ENCODE measurements at places on chromosomes 12 and 14.

DNA sequence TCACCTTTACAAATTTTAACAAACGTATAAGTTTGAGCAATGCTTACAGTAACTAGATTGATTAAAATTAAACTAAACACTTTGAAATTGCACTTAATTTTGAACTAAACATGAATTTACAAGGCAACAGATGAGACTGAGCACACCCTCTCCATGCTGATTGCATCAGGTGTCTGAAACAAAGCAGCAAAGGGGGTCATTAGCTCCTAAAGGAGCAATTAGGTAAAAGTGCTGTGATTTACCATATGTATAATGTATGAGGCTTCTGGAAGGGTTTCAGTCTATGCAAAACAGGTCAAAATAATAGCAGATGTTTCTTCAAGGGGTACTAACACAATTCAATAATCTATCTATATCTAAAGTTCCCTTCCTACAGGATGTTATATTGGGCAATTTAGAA is 98.8 kb upstream of the LMNTD1 start:
- DNase-seq: no peak

DNA sequence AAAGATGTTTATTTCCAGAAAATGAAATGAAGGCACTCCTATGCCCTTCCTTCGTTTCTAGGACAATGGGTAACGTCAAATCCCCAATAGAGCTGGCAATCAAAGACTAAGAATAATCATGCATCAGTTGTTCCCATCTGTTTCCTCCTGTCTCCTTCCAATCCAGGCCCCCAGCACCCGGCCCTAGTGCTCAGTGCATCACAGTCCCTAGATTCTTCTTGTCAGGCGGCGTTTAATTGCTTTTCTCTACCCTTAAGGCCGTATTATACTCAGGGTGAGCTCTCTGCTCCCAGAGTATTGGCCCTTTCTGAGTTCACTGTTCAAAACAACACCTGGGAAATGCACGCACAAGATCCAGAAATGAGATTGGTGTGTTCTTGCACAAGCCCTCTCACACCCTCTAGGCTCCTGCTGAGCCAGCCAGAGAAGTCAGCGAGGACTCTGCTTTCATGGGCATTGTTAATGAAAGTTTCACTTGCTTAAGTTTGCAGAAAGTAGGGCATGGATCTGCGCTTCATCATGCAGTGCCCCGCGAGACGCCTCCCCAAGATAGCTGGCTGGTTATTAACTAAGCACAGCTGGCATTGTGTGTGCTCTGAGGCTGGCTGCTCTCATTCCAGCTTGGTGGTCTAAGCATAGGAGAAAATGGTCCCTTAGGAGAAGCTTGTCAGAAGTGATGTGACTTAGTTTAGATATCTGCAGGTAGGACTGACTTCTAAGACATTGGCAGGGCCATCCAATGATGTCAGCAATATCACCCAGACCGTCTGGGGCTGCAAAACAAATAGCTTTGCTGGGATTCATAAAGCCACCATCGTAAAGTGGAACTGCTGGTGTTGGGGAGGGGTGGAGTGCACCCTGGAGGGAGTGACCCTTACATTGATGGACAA is 28.7 kb downstream of the CRACR2A start:
- DNase-seq: no peak

DNA sequence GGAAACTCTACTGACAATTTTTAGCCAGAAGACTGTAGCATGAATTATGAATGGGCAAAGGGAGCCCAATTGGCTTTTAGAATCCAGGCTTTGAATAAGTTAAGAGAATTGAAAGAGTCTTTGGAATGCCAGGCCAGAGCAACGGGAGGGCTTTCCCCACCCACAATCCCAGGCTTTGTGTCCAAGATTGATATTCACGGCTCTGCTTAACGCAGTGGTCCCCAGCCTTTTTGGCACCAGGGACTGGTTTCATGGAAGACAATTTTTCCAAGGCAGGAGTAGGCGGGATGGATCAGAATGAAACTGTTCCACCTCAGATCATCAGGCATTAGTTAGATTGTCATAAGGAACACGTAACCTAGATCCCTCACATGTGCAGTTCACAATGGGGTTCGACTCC is 79.6 kb downstream of the EPS8 start:
- no peak for DNase-seq

DNA sequence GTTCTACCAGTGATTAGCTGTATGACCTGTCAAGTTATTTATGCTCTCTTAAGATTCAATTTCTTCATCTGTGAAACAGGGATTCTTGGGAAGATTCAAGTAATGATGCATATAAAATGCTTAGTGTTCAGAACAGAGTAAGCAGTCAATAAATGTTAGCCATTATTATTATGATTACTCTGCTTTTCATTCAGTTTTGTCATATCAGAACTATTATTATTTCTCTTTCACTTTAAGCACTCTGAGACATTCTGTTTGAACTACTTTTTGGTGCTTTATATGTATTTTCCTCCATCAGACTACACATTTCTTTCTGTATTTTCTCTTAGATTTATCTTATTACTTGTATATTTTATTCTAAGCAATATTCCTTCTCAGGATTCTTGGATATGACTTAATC is 81.2 kb downstream of the CFAP54 start:
- no peak for DNase-seq

GRCh38 chr12:130849561-130850417 is 10.7 kb upstream of the STX2 start:
- DNase-seq: peak; percentile 92

DNA sequence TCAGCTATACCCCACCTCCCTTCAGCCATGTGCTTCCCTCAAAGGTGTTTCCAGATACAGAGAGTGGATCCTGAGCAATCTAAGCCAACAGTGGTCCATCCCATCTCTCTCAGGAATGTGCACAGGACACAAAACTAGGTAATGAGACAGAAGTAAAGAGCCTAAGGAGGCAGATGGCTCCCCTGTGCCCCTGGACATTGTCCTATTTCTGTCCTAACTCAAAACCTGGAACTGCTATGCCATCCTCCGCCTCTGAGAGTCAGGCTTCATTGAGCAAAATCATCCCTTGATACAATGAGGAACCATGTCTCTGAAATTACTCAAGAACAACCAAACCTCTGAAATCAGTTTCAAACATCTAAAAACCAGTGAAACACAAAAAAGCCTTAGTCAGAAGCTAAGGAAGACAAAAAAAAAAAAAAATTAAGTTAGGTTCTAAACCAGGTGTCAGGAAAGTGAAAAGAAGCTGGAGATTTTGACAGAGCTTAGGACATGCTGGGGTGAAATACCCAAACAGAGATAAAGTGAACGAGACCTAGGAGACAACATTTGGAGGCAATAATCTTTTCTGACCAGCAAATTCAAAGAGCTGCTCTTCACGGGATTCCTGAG is 200.3 kb upstream of the PLEKHG7 start:
- DNase-seq: no peak

GRCh38 chr12:3132636-3133404 is 55.6 kb downstream of the TSPAN9 start:
- no peak for DNase-seq

- DNase-seq: no peak
Measured at GRCh38 chr12:104746467-104747088, 211.5 kb downstream of the SLC41A2 start.

- no peak for DNase-seq
Measured at GRCh38 chr14:39417014-39417413, 15.2 kb downstream of the FBXO33 start.

- no peak for DNase-seq
Measured at GRCh38 chr14:67952786-67953185, 133.2 kb downstream of the RAD51B start.

- DNase-seq: no peak
Measured at GRCh38 chr12:113297214-113297587, 37.7 kb downstream of the SLC8B1 start.

DNA sequence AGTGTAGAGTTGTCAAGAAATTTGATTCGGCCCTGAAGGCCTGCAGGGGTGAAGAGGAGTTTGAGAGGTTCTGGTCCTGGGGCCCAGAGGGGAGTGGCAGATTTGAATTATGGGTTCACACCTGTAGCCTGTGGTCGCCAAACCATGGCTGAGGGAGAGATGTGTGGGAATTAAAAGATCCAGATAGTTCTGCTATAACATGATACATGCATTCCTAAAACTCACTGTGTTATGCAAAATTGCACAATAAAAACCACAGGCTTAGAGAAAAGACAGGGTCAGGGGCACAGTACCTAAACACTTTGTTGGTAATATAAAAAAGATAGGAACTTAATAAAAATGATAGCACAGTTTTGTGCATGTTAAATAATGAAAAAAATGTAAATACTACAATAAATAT is 106.2 kb downstream of the TMEM30B start:
- DNase-seq: no peak

DNA sequence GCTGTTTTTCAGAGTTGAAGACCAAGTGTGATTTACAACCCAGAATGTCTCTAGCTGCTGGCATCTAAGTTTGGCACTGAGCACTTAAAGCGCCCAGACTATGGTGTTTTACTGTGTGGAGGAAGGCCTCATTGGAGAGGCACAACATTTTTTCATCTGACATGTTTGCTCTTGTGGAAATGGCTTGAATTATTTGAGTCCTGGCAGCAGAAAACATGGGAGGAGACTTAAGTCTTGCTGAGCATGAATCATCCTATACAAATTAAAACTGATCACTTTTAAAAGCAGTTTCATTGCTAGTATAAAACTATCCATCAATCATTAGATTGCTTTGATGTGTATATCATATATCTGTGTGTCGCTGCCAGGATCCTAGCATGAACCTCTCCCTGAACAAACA is 85.9 kb upstream of the REP15 start:
- DNase-seq: no peak

DNA sequence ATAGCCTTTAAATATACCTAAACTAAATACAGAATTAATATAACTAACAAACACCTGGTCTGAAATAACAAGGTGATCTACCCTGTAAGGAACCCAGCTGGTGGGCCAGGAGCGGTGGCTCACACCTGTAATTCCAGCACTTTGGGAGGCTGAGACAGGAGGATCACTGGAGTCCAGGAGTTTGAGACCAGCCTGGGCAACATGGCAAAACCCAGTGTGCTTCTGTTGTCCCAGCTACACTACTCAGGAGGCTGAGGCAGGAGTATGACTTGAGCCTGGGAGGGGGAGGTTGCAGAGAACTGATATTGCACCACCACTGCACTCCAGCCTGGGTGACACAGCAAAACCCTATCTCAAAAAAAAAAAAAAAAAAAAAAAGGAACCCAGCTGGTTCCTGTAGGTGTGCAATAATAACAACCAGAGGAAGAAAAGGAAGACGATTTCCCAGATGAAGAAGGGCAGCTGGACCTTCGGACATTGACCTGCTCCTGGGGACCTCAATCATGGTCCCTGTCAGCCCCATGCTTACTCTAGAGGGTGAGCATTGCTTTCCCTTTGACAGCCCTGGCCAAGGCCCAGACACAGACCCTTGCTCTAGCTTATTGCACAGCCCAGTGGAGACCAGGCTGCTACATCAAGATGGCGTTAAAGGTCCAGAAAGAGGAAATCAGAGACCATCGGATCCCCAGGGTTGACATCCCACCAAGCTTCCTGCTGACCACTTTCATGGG is 5.4 kb downstream of the FOS start:
- no peak for DNase-seq

DNA sequence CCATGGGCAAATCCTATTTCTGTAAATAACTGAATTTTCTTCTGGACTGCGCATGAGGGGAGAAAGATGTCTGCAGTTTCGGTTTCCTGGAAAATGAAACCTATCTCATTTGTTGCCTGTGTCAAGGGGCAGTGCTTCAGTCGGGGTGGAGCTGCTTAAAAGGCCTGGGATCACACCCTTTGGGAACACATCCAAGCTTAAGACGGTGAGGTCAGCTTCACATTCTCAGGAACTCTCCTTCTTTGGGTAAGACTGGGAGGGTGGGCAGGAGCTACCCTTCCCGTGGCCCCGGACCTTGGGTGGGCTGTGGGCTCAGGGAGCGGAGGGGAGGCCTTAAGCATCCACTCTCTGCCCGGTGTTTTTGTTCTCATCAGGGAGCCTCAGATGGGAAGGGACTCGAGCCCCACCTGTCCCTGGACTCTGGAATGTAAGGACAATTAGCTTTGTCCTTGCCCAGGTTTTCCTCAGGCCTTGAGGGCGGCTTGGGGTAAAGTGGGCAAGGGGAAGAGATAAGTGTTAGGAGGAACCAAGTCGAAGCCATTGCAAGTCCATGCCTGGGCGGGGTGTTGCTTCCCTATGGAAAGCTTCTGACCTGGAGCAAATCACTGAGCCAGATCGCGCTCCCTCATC is at the start of gene IFI27:
TSS of gene IFI27 (plus strand) at position 185 of the 630 bp plus-strand sequence.
- DNase-seq: no peak

- DNase-seq: no peak
Measured at GRCh38 chr12:46963191-46963590, 116.2 kb upstream of the PCED1B start.

DNA sequence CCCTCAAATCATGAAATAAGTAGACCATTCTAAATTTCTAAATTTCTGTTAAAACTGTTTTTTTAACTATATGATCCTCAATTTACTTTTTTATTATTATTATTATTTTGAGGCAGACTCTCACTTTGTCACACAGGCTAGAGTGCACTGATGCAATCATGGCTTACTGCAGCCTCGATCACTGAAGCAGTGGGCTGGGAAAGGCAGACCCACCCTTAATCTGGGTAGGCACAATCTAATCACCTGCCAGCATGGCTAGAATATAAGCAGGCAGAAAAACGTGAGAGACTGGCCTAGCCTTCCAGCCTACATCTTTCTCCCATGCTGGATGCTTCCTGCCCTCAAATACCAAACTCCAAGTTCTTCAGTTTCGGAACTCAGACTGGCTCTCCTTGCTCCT is 2.3 kb downstream of the ERO1A start:
- no peak for DNase-seq

- no peak for DNase-seq
Measured at GRCh38 chr12:12979731-12980259, 20.3 kb downstream of the HEBP1 start.

DNA sequence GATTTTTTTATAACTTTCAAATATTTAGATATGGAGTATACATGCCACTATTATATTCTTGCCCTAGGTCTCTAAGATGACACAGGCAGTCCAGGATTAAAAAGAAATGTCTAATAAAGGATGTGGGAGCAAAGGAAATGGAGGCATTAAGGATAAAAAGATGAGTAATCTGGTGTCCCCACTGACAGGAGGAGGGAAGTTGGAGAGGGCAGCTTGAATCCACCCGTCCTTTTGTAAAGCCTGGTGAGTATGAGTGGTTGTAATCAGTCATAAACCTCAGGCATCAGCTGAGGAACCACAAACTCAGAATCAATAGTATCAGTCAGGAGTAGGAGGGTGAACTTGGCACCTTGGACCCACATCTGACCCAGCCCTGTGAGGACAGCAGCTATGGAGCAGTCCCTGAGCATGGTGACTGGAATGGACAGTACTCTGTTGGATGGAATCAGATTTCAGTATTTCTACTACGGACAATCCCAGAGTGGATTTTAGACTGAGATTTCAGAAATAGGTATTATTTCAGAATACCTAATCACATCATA is 100.5 kb downstream of the EXOC5 start:
- DNase-seq: no peak

- no peak for DNase-seq
Measured at GRCh38 chr14:60634153-60634552, 15.1 kb downstream of the SIX1 start.

DNA sequence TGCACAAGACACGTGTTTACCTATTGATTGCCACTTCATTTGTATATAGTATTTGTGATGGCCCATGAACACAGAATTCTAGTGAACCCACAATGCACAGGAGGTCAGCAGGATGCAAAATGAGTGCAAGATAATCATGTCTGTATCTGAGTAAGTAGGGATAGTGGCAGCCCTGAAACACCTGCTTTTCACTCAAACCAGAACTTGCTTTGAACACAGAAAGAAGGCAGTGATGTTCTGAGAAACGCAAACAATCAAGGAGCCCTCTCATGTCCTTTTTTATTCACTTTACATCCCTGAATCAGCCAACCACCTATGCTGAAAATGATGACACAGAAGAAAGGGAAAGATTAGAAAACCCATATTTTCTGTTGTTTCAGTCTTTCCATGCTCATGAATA is 170.4 kb upstream of the AVPR1A start:
- no peak for DNase-seq

- DNase-seq: no peak
Measured at GRCh38 chr12:67742461-67742860, 93.9 kb downstream of the DYRK2 start.
